ENCODE measurements at places on chromosomes 4 and X.

DNA sequence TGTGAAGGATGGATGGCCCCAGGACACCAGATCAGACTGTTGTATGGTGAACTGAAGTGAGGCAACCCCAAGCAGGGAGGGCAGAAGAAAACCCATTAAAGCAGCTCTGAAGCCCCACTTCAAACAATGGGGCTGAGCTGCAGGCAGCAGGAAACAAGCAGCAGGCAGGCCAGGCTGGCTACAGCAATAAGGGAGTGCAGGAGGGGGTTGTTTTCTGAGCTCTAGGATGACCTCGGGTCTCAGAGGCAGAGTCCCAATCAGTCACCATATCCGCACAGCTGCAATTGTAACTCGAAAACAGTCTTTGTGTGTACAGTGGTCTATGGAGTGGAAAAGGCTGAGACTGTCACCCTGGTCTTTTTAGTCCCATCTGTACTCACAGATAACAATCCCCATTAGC lies 90.4 kb downstream of the COL4A6 start:
- DNase-seq: no peak

GRCh38 chr4:149409146-149409545 lies 406.5 kb downstream of the IQCM start:
- no peak for DNase-seq

- DNase-seq: no peak
Measured at GRCh38 chr4:184359888-184360287, 114.5 kb downstream of the IRF2 start.

- DNase-seq: no peak
Measured at GRCh38 chrX:40057405-40057804, 40.4 kb downstream of the BCOR start.

DNA sequence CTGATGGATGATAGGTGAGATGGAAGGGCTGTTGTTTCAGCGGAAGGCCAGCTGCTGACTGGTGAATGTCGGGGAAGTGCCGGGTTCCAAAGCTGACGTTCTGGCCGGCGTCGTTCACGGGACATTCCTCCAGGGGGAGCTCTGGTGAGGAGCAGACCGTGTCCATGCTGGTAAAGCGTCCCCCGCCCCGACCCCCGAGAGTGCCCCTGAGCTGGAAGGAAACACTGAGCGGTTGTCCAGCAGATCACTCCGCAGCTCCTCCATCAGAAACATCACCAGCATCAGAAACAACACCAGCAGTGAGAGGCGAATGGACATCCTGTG lies 18.6 kb upstream of the ADRA2C start:
- DNase-seq: no peak

- DNase-seq: no peak
Measured at GRCh38 chrX:31038575-31039326, 33.1 kb downstream of the FTHL17 start.

GRCh38 chr4:138952411-138952810 lies 63.2 kb upstream of the NOCT start:
- DNase-seq: peak; percentile 4

DNA sequence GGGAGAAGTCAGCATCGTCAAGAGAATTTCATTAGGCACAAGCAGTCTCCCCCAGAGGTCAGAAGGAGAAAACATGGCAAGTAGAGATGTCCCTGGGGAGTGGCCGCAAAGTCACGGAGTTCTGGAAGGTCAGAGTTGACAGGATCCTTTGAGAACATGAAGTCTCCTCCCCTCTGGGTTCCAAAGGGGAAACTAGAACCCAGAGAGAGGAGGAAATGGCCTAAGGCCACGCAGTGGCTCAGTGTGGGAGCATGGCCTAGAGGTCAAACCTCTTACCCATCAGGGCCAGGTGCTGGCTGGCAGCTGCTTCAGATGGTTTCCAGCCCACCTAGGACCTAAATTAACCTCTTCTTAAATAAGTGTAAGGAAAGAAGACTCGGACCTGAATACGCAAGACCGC lies 884 bp downstream of the IDH3G start:
- no peak for DNase-seq

- no peak for DNase-seq
Measured at GRCh38 chrX:132444936-132445335, 43.9 kb downstream of the MBNL3 start.

- no peak for DNase-seq
Measured at GRCh38 chrX:72079607-72080006, 52.1 kb downstream of the RTL5 start.

DNA sequence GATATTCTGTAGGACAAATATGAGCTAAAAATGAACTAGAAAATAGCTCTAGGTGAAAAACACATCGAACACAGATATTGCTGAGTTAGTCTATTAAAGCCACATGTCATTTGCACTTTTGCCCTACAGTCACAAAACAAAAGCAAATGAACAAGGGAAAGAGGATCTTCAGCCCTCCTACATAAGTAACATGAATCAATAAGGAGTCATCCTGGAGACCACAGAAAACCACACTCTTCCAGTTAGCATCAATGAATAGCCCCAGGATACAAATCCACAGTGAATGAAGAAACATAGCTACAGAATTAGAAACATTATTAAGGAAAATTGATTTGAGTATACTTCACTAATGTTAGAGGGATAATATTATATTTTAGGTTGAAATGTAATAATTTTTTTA lies 311.4 kb downstream of the MAPK10 start:
- DNase-seq: no peak

DNA sequence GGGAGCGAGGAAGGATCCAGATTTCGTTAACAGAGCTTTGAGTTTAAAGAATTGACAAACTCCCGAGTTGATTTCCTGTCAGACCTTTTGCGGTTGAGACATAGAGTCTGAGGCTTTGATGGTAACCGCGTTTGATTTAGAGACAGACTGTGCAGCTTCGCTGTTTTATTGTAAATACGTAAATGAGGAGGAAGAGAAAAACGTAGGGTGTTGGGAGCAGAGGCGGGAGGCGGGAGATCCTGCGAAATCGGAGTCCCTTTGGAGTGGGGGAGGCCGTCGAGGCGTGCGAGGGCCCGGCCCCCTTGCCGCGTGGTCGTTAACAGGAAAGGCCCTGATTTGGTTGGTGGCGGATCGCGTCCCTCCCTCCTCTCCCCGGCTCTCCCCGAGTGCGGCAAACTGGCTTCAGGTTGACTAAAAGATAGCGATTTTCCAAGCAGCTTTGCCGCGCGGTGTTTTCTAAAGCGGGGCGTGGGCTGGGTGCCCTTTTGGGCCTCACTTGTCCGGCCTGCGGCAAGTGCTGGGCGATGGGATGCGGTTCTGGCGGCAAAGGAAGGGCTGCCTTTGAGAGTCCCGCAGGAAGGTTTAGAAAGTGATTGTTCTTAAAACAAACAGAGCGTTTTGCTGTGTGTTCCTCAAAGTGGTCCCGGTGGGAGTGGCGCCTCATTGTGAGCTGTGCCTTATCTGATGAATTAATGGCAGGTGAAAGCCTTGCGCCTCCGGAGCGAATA lies 857 bp downstream of the SCML1 start:
- DNase-seq: no peak

DNA sequence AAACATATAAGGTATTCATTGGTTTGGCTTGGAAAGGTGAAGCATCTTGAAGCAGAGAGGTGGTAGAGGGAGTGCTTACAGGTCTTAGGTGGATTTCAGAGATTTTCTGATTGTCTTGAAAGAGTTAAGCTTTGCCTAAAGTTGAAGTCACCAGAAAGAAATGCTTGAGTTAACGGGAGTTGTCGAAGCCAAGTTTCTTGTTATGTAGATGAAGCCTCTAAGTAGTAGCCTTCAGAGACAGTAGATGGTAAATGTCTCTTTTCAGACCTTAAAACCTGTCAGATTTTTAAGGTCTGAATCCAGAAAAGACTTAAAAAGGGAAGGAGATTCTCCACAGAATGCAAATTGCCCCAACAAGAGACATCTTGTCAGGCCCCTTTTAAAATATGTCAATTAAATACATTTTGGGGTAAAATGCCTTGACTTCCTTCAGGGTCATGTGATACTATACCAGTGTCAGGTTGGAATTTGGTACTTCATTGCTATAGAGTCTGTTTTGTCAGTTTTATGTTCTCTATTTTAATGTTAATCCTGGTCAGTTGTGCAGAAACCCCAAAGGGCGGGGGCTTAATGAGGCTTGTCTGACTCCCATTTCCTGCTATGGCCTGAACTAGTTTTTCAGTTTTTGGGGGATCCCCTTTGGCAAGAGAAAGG lies 81.0 kb downstream of the PCDH18 start:
- DNase-seq: no peak

DNA sequence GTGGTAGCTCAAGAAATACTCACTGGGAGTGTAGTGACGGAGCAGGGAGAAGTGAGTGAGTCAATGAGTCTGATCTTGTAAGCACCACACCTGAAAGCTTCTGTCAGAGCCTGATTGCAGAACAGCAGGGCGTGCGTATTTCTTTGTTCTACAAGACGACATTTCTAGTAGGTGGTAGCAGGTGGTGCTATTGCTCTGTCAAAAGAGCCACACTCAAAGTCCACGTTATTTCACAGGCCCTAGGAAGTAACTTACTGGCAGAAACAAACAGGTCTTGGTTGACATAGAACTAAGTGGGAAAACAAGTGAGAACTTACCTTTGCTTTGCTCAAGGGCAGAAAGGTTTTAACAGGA lies 46.4 kb upstream of the SPRY1 start:
- no peak for DNase-seq

DNA sequence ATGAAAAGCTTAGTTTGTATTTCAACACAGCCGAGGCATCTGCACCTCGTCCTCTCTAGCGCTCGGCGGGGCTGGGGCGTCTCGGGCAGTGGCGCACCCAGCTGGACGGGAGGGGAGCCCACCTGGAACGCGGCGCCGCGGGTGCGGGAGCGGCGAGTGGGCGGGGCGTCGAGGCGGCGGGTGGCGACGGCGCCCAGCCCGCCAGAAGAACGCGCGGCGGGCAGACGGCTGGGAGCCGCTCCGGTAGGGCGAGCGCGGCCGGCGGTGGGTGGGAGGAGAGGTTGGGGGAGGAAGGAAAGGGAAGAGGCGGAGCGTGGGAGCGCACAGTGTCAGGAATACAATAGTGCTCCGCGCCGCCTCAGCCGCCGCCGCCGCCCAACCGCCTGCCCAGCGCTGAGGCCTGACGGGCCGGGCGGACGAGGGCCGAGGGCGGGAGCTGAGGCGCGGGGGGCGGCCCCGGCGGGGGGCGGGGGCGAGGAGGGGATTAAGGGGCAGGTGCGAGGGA lies at the start of gene JADE3:
TSS of gene JADE3 (plus strand) at position 324 of the 505 bp plus-strand sequence. CDS start 72,474 bp downstream, outside the sequence.
- no peak for DNase-seq

DNA sequence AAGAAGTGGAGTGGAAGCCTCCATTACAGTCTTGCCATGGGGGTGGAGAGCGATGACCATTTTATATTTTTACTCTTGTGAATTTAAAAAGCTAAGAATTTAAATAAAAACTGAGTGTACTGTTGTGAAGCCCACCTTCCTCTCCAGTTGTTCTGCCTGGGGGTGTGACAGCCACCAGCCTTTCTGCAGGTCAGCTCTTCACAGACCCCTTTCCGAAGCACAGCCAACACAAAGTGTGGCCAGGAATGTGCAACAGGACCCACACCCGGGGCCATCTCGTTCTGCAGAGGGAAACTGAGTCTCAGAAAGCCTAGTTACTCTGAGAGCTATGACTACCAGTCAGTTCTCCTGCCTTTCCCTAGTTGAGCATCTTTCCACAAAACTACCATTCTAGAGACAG lies 1.4 kb downstream of the GRPEL1 start:
- no peak for DNase-seq

DNA sequence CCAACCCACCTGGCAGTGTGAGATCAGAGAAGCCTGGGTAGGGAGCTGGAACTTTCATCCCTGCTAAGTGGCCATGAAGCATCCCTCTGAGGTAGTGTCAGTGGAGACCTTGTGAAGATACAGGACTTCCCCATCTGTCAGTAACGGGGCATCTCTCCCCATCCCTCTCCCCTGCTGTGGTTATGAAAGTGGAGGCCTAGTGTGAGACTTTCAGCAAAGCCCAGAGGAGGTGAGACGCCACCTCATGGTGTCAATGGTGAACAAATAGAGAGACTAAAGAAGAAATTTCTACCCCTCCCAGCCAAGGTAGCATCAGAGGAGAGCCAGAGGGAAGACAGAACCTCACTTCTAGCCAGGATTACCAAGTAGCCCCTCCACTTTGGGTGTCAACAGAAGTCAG lies 150.2 kb downstream of the VEGFC start:
- DNase-seq: no peak

DNA sequence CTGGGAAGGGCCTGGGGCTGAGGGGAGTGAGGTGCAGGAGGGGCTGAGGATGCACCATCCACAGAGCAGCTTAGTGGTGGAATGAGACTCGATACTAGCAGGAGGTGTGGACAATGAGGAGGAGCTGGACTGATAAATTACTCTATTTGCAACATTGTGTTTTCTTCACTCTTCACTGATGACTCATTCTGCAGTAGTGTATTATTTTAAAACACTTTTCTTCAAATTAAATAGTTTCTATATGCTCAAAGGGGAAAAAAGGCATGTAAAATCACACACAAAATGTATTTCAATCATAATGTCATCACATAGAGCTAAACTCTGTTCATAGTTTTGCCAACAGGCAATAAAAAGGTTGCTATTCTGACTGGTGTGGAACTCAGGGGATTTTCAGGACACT lies 467.0 kb upstream of the CTSO start:
- no peak for DNase-seq
